Pulmonary artery endothelial cell (primary cell): ENCODE measurements at places on chromosomes 11 and 22. TPM values are rescaled to one million over a fixed set of nuclear protein-coding genes. Genes with fewer than 3 reads are reported as not detected.

GRCh38 chr11:92762121-92762540, 207.3 kb upstream of the MTNR1B start:
- DNase-seq = no peak

- no peak for DNase-seq
These were observed 816.3 kb downstream of the NTM start for GRCh38 chr11:132186699-132187098.

DNA sequence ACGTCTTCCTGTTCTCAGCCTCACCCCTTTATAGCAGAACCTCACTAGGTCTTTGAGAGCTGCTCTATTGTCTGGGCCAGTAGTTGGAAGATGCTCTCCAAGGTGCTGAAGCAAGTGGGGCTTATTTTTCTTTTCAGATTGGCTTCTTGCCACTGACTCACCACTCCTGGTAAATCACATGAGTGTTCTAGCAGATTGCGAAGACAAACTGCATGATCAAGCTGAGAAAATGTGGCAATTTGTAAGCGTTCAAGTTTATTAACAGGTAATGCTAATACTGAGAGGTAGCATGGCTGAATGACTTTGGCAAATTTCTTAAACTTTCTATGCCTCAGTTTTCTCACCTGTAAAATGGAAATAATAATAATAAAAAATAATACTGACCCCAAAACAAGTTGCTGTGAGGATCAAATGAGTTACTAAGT, 59.2 kb downstream of the CACNG2 start:
- peak; percentile 66 for DNase-seq

- DNase-seq = no peak
These were observed 10.4 kb downstream of the MUC6 start for GRCh38 chr11:1026163-1026450.

GRCh38 chr11:40187295-40187694, 1272.2 kb downstream of the LRRC4C start:
- DNase-seq = no peak

DNA sequence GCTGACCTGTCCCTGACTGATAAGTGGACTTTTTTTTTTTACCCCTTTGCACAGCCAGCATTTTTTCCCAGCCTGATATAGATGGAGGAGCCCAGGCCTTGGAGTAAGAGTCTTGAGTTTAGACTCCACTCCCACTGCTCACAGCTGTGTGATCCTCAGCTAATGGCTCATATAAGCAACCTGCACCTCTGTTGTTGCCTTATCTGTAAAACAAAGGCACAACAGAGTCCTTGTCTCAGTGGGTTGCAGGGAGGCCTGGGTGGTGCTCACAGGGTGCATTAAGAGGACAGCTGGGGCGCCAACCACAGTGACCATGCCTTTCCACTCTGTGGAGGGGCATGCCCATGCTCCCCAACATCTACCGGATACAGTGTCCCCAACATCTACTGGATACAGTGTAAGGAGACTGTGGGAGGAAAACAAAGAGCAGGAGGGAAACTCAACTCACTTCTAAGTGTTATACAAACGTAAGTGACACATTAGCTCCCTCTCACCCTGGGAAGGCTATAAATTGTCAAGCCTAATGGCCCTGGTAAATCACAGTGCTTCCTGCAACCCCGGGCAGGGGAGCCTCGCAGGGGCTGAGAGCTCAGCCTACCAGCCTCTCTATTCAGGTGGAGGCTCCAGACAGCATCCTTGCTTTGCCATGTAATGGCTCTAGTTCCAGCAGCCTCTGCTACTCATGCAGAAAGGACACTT, 109.5 kb downstream of the TENM4 start:
- DNase-seq = no peak

- no peak for DNase-seq
These were observed 798 bp downstream of the BCR start for GRCh38 chr22:23180893-23181720.

DNA sequence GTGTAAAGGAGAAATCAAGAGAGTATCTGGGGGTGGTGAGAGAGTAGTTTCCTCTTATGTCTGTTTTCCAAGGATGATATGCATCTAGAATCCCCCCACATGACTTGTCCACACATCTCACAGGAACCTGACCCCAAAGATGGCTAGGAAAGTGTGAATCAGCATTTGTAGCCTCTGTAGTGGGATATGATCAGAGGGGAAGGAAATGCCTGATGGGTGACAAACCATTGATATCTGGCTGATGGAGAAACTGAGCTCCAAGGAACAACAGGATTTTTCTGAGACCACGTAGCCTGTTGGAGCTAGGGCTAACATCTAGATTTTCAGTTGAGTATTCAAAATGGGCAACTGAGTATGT, 369.4 kb downstream of the DDX10 start:
- DNase-seq = peak; percentile 30

DNA sequence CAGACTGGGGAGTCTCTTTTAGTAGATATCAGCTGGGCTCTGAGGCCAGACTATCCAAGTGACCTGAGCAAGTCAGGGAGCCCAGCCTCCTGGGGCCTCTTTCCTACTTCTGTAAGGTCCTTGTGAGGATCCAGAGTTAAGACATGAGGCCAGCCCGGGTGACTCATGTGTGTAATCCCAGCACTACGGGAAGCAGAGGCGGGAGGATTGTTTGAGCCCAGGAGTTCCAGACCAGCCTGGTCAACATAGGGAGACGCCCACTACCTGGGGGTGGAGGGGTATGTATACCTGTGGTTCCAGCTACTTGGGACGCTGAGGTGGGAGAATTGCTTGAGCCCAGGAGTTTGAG, 36.9 kb upstream of the POLA2 start:
- DNase-seq = peak; percentile 32

DNA sequence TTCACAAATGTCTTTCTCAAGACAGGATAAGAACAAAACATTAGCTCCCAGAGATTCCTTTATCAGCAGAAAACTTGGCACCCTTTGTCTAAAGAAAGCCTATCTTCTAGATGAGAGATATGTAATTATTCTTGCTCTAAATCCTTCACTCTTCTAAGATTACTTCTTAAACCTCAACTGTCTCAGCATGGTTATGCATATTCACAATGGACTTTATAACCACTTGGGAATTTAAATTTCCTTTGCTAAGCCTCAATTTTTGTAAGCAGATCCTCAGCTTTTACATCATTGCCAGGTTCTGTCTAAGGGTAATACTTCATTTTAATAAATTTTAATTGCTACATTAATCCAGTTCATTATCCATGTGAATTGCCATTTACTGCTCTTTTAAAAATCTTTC, 433.6 kb upstream of the DDI1 start:
- no peak for DNase-seq

- DNase-seq = peak; percentile 100
These were observed at the start of the genes LRRC51 and NUMA1 for GRCh38 chr11:72080326-72081183. LRRC51 (plus strand) TSS chr11:72080850; CDS start chr11:72089084, 8,234 bp downstream. NUMA1 (minus strand) TSS chr11:72080542; CDS start chr11:72035943, 44,599 bp downstream.

- no peak for DNase-seq
These were observed 3.4 kb downstream of the CLPB start for GRCh38 chr11:72430741-72431570.

DNA sequence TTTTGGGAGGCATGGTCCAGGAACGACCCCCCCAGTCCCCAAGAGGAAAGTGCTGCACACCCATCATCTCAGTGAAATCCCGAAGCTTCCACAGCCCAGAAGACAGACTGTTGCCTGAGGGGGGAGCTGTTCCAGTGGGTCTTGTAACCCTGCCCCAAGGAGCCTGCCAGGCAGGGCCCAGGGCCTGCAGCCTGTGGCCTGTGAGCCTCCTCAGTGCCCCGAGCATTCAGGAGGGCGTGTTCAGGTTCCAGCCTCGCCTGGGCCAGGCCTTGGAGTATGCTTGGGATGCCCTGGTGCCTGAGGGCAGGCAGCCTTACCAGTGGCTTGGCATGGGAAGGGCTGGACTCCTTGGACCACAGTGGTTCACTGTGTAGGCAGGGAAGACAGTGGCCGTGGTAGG, 18.0 kb upstream of the CABP2 start:
- DNase-seq = no peak

DNA sequence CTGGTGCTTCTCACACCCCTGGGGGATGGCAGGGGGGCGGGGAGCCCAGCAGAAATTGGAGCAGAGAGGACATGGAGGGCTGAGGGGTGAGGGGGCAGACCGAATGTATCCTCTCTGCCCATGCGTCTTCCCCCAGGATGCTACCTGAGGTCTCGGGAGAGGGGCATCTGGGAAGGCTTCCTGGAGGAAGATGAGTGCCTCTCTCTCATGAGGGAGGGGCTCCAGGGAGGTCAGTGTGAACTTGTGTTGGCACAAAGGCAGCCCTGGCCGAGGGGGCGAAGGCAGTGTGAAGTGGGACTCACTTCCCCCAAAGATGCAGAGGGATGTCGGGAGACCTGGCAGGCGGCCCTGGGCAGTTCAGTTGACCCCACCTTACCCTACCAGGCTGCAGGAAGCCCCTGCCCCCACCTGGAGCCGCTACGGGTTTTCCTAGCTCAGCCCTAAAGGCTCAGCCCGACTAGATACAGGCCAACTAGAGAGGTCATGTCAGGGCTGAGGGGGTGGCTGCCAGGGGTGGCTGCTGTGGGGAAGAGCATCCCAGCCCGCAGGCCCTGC, 10.4 kb downstream of the ASCL2 start:
- no peak for DNase-seq

GRCh38 chr22:41284465-41284864, 1.5 kb downstream of the RANGAP1 start:
- DNase-seq = no peak

- no peak for DNase-seq
These were observed 20.7 kb upstream of the MMP7 start for GRCh38 chr11:102551169-102551781.

DNA sequence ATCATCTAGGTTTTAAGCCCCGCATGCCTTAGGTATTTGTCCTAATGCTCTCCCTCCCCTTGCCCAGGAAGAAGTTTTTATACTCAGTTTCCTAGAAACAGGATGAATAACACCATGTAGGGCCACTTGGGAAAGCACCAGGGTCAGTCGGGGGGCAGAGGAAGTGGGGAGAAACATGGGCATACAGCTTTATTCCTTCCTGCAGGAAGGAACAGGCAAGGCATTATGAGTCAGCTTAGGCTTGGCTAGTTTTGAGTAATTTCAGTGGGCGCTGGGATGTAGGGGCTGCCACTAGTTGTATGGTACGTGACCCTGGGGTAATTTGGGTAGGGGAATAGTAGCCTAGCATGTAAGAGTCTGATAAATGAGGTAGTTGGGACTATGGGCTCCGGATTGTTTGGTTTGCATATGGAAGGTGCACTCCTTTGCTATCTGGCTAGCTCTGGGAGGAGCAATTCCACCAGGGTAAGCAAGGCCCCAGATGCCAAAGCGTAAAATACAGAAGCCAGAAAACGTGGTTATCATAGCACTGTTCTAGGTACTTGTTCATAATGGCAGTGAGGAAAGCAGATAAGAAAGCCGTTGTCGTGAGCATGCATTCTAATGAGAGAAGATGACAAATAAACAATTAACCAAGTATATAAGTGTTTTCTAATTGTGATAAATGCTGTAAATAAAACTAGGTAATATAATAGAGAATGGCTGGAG, 24.8 kb downstream of the ACER3 start:
- DNase-seq = peak; percentile 83

GRCh38 chr22:22156716-22157347, 87.8 kb upstream of the VPREB1 start:
- peak; percentile 24 for DNase-seq

GRCh38 chr11:62245271-62245753, 3.3 kb downstream of the SCGB1D2 start:
- no peak for DNase-seq

GRCh38 chr11:71244116-71244810, 8.1 kb downstream of the SHANK2 start:
- DNase-seq = no peak

- no peak for DNase-seq
These were observed 7.2 kb downstream of the CRELD2 start for GRCh38 chr22:49925525-49926128.

DNA sequence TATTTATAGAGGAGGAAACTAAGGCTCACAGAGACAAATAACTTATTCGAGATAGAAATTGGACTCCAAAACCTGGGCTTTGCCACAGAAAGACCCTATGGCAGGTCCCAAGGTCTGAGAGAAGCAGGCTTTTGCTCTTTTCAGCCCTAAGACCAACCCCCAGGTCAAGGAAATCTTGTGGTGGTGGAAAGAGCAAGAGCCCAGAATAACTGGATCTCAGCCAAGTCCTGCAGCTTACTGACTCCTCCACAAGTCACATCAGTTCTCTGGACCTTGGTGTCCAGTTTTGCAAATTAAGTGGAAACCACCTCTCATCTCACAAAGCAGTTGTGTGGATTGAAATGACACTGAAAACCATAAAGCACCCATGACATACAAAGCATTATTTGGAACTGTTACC, 122.2 kb downstream of the C11orf58 start:
- DNase-seq = no peak

Gene SLC22A6
- not detected in 2 replicates for total RNA-seq

Gene DGAT2
- total RNA-seq = 0.49 and 2.2 TPM in 2 replicates

Gene ACTN3
- 0.07 TPM in 2 replicates for total RNA-seq

Gene OR52I1
- total RNA-seq = not detected in 2 replicates

Gene BTBD18
- not detected in 2 replicates for total RNA-seq

Gene HTR3A
- total RNA-seq = not detected in 2 replicates

Gene NDUFS3
- total RNA-seq = 83.4 and 92.4 TPM in 2 replicates

Gene GLB1L3
- not detected in 2 replicates for total RNA-seq

Gene ART5
- total RNA-seq = not detected in 2 replicates

Gene NFAM1
- total RNA-seq = not detected in 2 replicates

Gene NDUFA6
- 61.7 and 65.9 TPM in 2 replicates for total RNA-seq
